ENCODE measurements at places on chromosomes 7 and 10.
A peak's percentile ranks its signal among the peaks of the same experiment; 100 is the strongest.

- no peak for DNase-seq
Measured at GRCh38 chr7:117555260-117555659, 75.4 kb downstream of the CFTR start.

DNA sequence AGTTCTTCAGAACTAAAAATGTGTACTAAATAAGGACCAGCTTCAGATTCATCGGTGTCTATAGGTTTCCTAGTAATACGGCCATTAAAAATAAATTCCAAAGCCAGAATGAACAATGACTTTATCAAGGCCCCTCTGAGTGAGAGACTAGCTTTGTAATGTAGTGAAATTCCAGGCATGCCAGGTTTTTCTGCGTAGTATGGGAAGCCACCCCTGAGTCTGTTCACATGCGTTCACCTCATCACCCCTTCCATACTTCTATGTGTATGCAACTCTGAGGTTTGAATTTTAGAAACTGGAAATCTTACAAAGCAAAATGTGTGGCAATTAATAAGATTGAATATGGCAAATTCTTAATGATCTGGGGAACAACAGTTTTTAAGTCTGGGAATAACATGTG is 24.5 kb downstream of the RNF32 start:
- DNase-seq: no peak

- DNase-seq: no peak
Measured at GRCh38 chr7:13414661-13415107, 574.8 kb downstream of the ETV1 start.

DNA sequence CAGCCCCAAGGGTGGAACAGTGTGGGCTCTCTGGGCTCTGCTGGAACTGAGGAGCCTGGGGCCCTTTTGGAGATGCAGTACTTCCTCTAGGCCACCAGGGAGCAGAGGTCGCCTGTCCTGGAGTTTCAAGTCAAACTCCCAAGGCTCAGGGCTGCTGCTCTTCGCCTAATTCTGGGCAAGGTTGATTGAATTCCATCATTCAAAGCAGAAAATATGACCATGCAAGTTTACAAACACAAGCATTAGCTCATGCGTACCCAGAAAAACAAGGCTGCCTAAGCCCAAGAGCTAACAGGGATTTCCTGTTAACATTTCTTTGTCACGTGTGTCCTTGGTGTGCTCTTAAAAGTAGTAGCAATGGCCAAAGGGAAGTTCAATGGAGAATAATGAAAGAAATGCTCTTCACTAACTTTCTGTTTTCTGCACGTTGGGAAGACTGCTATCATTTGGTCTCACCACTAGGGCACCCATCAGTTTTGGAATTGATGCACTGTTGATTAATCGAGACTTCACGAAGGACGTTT is 20.1 kb downstream of the LDB3 start:
- DNase-seq: peak; percentile 16

- DNase-seq: no peak
Measured at GRCh38 chr7:27030393-27031050, 65.3 kb downstream of the HOXA1 start.

- no peak for DNase-seq
Measured at GRCh38 chr7:90626013-90626412, 29.9 kb downstream of the CDK14 start.

- no peak for DNase-seq
Measured at GRCh38 chr10:77667426-77668324, 30.1 kb upstream of the KCNMA1 start.

DNA sequence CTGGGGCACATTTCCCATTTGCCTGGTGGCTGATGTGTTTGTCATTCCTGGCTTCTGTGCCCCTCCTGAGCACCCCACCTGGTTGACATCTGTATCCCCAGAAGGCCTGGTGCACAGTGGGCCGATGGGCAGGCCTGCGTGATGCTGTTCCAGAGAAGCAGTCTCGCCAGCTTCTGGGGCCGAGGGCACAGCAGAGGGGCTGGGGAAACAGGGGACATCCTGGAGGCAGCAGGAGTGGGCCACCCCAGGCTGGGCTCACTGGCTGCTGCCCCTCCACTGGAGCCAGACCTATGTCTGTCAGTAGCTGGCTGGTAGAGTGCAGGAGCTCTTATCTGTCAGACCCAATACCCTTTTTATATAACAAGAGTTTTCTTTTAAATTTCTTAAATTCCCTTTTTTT is 896 bp upstream of the MYL7 start:
- DNase-seq: no peak

DNA sequence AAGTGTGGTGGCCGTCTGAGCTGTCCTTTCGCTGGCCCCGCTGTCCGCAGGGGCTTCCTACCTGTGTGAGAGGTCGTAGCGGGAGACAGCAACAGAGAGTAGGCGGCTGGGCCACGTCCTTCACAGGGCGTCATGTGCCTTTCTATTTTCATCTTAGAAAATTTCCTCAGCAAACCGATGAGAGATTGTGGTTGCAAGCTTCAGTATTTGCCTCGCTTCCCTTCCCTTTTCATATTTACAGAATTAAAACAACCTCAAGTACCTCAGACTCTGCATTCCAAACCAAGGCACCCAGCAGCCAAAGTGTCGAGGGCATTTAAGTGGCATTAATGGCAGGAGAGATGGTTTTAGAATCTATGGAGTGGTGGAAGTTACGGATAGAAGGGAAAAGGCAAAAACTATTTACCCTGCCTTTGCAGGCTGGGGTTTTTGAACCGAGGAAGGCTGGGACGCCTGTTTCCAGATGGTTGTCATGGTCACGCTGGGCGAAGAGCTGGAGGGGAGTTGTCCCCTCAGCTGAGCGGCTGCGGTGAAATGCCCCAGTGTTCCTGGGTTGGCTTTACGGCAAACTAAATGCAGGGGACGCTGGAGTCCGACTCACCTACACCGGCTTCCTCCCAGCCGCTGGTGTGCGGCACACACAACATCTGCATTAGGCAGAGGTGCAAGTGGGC is 41.9 kb downstream of the WIPI2 start:
- DNase-seq: no peak

DNA sequence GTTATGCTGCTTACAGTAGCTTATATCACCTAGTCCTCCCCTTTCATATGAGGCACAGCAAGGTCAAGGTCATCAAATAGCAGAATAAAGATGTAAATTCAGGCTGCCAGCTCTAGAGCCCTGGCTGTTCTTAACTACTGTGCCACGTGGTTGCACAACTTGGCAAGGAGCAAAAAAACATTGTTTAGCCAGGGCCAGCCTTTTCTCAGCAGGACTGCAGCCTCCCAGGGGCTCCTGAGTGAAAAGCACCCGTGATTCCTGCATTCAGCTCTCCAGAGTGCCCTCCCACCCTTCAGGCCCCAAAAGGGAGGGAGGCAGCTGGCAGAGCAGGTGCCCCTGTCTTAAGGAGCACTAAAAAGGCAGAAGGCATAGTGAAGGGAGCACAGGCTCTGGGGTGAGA is 31.8 kb upstream of the TM9SF3 start:
- no peak for DNase-seq

DNA sequence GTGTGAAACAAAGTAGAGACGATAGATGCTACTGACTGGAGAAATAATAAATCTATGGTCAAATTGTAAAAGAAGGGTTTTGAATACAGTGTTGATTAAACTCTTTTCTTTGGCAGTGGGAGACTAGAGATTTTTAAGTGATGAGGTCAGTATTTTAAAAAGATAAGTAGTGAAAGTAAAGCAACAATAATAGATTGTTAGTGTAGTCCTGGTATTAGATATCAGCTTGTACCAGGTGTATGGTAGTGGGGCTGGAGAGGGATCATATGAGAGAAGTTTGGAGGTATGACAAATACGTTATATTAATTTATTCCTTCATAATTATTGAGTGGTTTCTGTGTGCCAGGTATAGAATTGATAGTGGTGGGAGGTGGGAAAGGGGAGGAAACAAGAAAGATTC is 25.2 kb downstream of the PHTF2 start:
- DNase-seq: no peak

GRCh38 chr7:135409845-135410542 is 99.9 kb downstream of the CNOT4 start:
- DNase-seq: no peak

- no peak for DNase-seq
Measured at GRCh38 chr7:91367812-91368578, 103.8 kb downstream of the FZD1 start.

DNA sequence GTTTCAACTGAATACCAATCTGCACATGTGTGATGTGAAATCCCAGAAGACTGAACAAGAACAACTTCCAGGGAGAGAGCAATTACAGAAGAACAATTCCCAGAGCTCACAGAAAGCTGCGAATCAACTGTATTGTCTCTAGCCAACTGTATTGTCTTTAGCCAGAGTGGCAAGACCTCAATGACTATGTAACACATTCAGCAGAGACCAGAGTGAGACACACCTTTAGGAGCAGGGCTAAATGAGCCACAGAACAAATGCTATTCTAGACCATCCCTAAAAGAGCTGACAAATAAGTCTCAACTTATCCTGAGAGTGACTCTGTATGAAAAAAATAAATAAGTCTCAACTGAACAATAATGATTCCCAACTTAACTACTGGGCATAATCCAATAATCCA is 72.0 kb downstream of the KMT2C start:
- DNase-seq: no peak

GRCh38 chr10:93076871-93077270 is 3.2 kb downstream of the CYP26A1 start:
- DNase-seq: no peak

GRCh38 chr7:159093351-159093971 is 51.2 kb downstream of the VIPR2 start:
- DNase-seq: no peak

- DNase-seq: no peak
Measured at GRCh38 chr10:62587011-62587410, 212.8 kb downstream of the ZNF365 start.

Measured in stimulated activated CD4-positive, alpha-beta T cell treated with anti-CD3 and anti-CD28 coated beads, TNF-alpha, amount 100 ng/mL, for 24 hours (primary cell).